ENCODE measurements at places on chromosomes 11 and 22.

DNA sequence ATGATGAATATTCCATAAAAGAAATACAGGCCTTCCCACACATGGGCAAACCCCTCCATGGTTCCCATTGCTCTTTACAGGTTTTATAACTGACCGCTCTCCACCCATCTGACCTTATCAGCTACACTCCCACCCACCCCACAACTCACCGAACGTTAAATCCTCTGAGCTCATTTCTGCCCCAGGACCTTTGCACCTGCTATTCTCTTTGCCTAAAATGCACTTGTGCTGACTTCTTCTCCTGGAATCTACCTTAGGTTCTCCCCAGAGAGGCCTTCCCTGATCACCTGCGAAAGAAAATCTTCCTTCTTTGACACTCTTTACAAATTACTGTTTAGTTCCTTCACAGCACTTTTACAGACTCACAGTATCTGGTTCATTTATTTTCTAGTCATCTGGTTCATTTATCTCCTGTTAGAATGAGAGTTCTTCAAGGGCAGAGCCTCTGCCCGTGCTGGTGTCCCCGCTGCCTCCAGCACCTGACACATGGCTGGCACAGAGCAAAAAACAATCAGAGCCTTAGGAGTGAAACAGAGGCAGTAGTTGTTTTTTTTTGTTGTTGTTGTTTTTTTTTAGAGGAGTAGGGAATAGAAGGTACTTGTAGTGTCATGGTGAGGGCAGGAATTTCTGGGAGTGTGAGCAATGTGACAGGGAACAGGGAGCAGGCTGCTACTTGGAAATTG is 21.6 kb upstream of the GRK3 start:
- DNase-seq = no peak

DNA sequence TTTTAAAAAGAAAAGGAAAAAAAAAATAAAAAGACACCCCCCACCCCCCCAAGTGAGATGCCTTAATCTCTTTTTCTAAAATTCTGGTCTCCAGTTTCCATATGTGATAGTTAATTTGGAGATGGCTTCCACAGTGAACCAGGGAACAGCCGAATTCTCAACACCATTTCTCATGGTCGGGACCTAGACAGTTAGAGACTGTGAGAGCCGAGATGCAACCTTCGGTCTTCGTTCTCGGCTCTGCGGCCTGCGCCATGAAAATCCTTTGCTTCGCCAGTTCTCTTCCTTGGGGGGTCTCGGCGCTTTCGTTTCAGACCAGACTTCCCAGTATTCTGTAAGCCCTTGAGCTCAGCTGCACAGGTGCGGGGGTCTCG is 723 bp downstream of the CACNG2 start:
- no peak for DNase-seq

GRCh38 chr22:48670731-48671130 is 1156.9 kb downstream of the BRD1 start:
- DNase-seq = no peak

DNA sequence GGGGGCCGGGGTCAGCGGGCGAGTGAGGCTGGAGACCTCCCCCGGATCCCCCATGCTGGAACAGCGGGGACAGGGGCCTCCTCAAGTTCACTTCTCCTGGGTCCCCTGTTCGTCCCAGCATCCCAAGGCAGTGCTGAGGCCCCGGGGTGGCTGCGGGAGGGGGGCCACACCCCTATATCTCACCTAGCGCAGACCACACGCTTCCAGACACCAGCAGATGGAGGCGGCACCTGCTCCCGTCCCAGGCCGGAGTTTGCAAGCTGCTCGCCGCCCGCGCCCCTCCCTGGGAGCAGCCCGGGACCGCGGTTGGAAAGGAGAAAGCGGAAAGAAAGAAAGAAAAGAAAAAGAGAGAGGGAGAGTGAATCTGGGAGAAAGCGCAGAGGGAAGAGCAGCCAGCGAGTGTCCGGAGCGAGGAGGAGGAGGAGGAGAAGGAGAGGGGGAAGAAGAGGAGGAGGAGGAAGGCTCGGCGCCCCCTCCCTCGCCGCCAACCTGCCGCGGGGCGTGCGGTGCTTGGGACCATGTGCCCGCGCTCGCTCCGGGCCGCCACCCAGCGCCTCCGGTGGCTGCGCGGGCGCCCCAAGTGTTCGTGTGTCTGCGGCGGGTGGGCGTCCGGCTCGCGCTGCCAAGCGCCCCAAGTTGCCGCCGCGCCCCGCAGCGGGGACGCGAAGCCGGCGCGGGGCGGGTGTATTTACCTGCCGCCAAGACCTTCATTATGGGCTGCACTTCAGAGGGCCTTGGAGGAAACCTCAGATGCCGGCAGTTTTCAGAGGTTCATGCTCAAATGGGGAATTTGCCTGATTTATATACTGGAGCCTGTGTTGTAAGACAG is at the start of gene LIF:
LIF (minus strand) TSS at position 775 of the 829 bp plus-strand sequence; CDS start at position 711, 64 bp downstream.
- DNase-seq = no peak

DNA sequence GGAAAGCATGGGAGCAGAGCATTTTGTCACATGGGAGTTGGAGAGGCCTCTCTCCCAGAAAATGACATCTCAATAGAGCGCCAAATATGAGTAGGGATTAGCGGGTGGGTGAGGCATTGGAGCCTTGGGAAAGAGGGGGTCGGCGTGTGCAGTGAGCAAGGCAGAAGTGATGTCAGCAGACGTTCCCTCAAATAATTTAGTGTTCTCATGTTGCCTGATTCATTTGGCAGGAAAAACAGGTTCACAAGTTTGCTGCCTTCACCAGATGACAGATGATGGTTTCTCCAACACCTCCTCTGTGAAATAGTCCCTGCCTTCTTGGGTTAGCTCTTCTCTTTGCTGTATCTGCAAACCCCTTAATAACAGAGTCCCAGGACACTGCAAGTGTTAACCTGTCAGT is 118.5 kb upstream of the ARHGAP20 start:
- DNase-seq = no peak

DNA sequence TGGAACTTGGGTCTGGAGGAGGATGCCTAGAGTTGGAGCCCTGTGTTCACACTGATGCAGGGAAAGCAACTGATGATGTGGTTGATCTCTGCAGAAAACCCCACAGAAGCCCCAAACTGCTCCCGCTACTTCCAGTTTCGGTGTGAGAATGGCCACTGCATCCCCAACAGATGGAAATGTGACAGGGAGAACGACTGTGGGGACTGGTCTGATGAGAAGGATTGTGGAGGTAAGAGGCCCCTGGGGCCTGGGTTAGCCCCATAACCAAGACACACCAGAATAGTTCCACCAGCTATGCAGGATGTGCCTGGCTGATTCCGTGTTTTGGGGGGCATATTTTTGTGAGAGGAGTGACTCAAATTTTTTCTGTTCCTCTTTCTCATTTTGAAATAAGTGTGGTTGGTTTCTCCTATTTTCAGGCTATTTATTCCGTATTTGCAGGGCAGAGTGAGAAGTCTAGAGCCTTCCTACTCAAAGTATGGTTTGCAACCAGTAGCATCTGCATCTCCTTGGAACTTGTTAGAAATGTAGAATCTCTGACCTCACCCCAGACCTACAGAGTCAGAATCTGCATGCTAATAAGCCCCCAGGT is 137.3 kb upstream of the SORL1-AS1 start:
- DNase-seq = no peak

GRCh38 chr11:43943372-43943930 is 1.0 kb downstream of the C11orf96 start:
- no peak for DNase-seq

DNA sequence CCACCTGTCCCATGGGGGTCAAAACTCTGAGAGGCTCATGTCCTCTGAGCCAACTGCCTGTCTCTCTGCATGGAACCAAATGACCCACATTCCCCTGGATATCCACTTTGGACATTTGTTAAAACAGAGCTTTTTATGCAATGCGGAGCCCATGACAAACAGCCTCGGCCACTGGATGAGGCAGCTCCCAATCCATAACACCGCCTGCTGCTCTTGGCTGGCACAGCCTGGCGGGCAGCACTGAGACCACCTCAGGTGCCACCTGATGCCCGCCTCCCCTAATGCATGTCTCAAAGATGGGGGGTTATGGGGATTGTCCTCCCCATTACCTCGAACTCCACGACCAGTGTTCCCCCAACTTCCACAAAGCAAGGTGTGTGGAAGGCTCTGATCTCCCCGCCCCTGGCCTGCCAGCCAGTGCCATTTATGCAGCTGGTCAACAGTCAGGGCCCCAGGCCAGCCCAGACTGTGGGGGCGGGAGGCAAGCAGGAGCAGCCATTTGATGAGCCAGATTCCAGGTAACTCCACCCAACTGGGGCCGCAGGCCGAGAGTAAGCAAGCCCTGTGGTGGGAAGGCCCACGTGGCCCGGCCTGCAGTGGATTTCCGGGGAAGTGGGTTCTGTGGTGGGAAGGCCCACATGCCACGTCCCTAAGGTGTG is 84.2 kb downstream of the PHF21B start:
- no peak for DNase-seq

- DNase-seq = no peak
These were observed 3.7 kb upstream of the PACSIN2 start for GRCh38 chr22:43018615-43019014.

DNA sequence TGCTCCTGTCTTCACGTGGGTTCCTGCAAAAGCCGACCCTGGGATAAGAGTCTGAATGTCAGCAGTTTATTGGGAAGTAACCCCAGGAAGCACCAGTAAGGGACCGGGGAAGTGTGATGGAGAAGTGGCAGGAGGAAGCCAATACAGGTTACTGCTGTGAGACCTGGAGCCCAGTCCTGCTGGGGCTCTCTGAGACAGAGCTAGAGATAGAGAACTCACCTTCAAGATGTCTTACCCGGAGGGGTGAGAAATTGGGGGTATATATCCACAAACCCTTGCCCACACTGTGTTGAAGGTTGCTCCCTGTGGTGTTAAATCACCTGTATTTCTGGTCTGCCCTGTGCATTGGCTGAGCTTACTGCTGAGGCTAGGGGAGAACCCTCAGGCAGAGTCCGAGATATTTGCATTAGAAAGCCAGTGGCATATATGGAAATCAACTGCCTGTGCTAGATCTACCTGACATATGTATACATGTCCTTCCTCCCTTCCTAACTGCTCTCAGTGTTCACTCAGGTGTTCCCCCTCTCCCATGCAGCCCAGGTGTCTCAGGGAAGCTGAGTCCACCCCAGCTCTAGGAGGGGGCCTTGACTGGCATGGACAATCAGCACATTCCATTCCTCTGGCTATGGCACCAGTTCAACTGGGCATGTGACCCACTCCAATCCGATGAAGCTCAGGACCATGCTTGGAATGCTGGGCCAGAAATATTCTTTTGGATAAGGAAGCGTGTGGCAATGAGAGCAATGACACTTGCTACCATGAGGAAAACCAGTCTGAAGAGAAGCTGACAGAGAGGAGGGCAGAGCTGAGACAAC is 6.8 kb upstream of the MICAL2 start:
- no peak for DNase-seq

All from right renal pelvis (tissue), 4 donors.